ENCODE measurements at places on chromosomes 11 and 22.
A peak's percentile ranks its signal among the peaks of the same experiment; 100 is the strongest.

DNA sequence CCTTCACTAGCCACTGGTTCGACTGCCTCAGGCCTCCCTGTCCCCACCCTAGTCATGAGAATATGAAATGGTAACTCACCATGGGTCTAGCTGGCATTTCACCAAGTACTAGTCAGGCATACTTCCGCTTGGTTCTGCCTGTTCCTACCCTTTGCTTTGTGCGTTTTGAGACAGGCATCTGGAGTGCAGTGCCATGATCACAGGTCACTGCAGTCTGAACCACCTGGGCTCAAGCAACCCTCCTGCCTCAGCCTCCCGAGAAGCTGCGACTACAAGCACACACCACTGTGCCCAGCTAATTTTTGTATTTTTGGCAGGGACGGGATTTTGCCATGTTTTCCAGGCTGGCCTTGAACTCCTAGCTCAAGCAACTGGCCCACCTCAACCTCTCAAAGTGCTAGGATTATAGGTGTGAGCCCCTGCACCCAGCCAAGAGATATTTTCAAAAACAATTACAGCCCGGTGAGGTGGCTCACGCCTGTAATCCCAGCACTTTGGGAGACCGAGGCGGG is 14.1 kb downstream of the HRAS start:
- DNase-seq: no peak

- no peak for DNase-seq
These were observed 15.1 kb downstream of the OR51E1 start for GRCh38 chr11:4658629-4659445.

DNA sequence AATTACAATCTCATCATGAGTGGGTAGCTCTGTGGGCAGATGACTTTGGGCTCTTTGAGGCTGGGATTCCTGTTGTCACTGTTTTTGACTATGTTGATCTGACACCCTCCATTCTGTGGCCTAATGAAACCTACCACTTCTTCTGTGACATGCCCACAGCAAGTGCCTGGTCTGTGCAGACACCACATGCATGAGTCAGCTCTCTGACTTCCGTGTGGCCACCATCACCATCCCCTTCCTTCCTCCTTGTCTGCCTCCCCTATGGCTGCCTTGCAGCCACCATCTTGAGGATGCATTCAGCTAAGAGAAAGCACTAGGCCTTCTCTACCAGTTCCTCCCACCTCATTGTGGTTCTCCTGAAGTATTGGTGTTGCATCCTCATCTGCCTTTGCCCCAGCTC is 15.3 kb upstream of the OR10V1 start:
- DNase-seq: no peak

DNA sequence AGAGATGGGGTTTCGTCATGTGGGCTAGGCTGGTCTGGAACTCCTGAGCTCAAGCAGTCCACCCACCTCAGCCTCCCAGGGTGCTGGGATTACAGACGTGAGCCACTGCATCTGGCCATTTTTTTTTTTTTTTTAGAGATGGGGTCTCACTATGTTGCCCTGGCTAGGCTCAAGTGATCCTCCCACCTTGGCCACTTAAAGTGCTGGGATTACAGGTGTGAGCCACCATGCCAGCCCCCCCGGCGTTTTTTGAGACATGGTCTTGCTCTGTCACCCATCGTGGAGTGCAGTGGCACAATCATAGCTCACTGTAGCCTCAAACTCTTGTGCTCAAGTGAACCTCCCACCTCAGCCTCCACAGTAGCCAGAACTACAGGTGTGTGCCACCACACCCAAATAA is 16.5 kb downstream of the RHBDD3 start:
- DNase-seq: no peak

- no peak for DNase-seq
These were observed 1.9 kb downstream of the NEAT1 start for GRCh38 chr11:65424205-65425104.

- DNase-seq: peak; percentile 73
These were observed at the start of gene KCTD17 for GRCh38 chr22:37051391-37052385. Gene KCTD17 (plus strand): TSS chr22:37051742. CDS start chr22:37051761, 19 bp downstream.

- peak; percentile 38 for DNase-seq
These were observed 6.0 kb upstream of the MAPK11 start for GRCh38 chr22:50276143-50276542.

DNA sequence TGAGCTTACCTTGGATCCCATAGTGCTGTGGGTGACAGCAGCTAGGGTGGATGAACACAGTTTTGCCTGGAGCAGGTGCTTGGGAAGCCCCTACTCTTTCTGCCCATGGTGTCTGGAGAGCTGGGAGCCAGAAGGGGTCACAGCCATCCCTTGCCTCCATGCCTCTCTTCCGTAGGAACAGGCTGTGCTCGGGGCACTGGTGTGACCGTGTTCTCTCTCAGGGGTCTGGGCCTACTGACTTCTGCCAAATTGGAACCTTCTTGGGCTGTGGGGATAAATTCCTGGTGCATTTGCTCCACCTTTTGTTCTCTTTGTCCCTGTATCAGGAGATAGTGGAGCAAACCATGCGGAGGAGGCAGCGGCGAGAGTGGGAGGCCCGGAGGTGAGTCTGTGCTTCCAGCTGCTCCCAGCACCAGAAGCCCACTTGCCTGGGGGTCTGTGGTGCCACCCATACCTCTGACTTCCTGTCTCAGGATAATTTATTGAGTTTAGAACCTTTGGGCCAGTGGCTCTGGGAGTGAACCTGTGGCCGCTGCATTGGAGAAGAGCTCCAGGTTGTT is 14.4 kb downstream of the CDC45 start:
- no peak for DNase-seq

- DNase-seq: no peak
These were observed 56.4 kb upstream of the TTLL12 start for GRCh38 chr22:43243324-43243723.

DNA sequence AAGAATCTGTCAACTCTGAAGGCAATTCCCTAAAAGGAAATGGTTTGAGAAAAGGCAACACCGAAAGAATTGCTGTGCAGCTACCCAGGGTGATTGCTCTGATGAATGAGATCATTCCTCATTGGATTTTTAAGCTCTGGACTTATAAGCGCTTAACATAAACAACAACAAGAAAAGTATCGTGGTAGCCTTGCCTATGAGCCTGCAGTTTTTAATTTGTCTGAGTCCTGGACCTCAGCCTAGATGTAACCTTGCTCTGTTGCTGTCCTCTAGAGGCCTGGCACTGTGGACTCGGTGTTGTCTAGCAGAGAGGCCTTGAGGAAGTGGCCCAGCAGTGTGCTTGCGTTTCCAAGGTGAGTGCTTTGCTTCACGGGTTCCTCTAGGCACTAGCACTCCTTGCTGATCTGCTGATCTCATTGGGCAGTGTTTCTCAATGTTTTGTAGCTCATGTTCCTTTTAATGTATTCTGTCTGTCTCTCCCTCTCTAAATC is 20.4 kb downstream of the CCDC81 start:
- DNase-seq: no peak

GRCh38 chr22:40511604-40512003 is 124.9 kb downstream of the MRTFA start:
- DNase-seq: no peak

DNA sequence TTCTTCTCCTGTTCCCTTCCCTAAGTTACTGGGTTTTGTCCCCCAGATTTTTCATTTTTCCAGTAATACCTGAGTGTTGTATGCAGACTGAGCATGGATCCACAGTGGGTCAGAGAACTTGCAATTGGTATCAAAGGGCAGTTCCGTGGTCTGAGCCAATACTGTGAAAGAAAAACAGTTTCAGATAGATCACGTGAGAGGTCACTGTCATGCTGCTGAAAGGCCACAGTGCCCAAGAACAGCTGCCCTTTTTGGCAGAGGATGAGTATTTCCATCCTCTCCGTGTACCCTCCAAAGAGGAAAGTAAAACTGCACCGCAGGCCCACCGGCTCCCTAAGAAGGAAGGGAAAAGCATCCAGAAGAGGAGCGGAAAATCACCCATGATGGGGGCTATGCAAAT is 73.0 kb upstream of the TBCEL start:
- no peak for DNase-seq

- DNase-seq: no peak
These were observed 5.7 kb downstream of the PRR5 start for GRCh38 chr22:44707752-44708151.

DNA sequence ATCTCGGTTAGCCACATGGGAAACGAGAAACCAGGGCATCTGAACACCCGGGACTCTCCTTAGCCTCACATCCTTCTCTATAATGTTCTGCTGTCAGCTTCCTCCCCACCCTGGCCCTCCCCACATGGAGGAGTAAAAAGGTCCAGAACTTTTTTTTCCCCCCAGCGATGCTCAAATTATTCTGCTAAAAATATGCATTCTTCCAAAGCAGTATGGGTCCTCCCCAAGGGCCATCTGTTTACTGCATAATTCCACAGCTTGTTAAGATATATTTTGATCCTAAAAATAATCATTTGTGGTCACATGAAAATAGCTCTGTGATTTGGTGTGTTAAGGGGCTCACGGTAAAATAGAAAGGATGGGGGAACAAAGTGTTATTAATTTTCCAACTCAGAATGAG is 281.5 kb upstream of the NARS2 start:
- no peak for DNase-seq

GRCh38 chr11:8987446-8987845 is 16.4 kb downstream of the NRIP3 start:
- DNase-seq: no peak

GRCh38 chr22:24969560-24970301 is 17.2 kb downstream of the KIAA1671 start:
- no peak for DNase-seq

DNA sequence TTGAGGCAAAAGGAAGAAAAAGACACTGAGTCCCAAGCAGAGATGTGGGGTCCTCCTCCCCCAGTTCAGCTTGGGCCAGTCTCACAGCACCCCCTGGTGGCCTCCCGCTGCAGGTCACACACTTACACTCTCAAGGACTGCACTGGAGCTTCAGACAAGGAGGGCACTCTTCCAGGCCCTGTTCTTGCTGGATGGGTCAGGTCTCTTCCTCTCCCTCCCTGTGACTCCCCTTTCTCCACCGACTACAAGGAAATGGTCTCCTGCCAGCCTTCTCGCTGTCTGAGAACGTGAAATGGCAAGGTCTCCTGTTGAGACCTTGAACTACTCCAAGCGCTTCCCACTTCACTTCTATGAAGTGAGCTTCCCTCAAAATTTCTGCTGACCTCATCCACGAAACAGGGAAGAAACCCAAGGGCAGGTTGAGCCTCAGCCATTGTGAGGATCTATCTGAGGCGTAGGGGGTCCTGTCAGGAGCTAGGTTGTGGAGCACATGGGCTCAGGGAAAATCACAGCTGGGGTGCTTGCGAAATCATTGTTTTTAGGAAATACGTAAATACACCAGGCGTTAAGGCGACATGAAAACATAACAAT is 11.2 kb upstream of the IGLL1 start:
- DNase-seq: peak; percentile 19

GRCh38 chr11:72798361-72798760 is 4.5 kb upstream of the STARD10 start:
- DNase-seq: no peak

- DNase-seq: no peak
These were observed 3.2 kb upstream of the NRXN2 start for GRCh38 chr11:64726211-64726641.

DNA sequence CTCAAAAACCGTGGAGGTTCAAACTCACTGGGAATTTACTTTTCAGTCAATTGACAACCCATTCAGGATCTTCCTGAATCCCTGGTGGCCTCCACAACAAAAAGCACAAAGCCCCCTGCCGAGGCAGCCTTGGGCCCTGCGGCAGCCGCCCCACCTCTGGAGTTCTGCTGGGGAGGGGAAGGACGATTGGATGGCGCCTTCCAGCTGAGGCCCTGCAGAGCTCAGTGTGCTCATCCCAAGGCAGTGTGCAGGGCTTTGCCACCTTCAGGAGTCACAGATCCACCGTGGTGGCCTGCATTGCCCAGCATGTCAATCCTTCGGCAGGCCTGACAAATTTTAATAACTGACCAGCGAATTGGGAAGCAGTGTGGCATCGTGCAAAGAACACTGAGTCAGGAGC is 7.4 kb downstream of the ZFTA start:
- DNase-seq: no peak

All from stimulated activated CD4-positive, alpha-beta T cell treated with anti-CD3 and anti-CD28 coated beads, Interleukin-15, amount 100 ng/mL, for 48 hours (primary cell).